Mammary epithelial cell (primary cell): ENCODE measurements at places on chromosomes 7 and 10. TPM values are rescaled to one million over a fixed set of nuclear protein-coding genes. Genes with fewer than 3 reads are reported as not detected.

CFAP58 gene
- total RNA-seq: 0.17 TPM

CALML5 gene
- total RNA-seq: not detected

JAKMIP3 gene
- 0.07 and 0.08 TPM in 2 replicates for total RNA-seq

PRPS1L1 gene
- total RNA-seq: not detected

CCDC172 gene
- total RNA-seq: not detected in 2 replicates

SPDYE8 gene
- not detected for total RNA-seq

ZWINT gene
- total RNA-seq: 6.7 TPM

UCN3 gene
- not detected in 2 replicates for total RNA-seq

ADCYAP1R1 gene
- not detected for total RNA-seq

MACC1 gene
- total RNA-seq: 3.2 TPM

MKI67 gene
- total RNA-seq: 25.5 and 88.5 TPM in 2 replicates

COL1A2 gene
- 0.45 and 0.67 TPM in 2 replicates for total RNA-seq

VCL gene
- total RNA-seq: 172 TPM

ANXA11 gene
- total RNA-seq: 81.9 and 117 TPM in 2 replicates

DNA sequence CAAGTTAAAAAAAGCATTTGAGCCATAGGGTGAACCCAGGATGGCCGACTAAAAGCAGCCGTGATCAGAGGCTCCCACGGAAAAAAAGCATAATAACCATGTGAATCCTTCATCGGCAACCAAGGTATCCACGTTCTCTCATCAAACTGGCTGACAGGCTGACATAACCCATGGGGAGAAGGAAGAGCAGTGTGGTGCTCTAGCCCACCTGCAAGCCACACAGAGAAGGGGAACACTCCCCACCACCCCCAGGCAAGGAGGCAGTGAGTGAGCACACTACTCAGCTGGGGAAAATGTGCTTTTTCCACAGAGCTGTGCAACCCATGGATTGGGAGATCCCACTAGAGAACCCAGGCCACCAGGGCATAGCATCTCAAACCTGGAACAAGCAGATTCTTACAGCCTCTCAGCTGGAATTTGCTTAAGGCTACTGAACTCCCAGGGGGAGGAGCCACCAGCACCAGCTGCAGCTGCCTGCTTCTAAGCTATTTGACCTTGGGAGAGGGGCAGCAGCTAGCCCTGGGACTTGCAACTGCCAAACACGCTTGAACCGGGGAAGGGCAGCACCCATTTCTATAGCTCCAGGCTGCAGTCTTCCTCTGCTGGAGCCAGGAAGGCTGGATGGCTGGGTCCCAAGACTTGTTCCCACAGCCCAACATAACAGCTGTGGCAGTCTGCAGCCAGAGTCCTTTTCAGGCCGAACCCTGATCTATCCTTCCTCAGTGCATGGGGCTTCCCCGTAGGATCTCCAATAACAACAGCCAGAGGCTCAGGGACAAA is 178.2 kb upstream of the NRG3 start:
- DNase-seq: no peak

GRCh38 chr10:107487284-107487683 is 322.8 kb upstream of the SORCS1 start:
- peak; percentile 56 for DNase-seq

- DNase-seq: no peak
Observed at GRCh38 chr7:33310546-33310945, 181.2 kb downstream of the BBS9 start.

GRCh38 chr10:67775279-67775678 is 62.7 kb downstream of the DNAJC12 start:
- DNase-seq: no peak

DNA sequence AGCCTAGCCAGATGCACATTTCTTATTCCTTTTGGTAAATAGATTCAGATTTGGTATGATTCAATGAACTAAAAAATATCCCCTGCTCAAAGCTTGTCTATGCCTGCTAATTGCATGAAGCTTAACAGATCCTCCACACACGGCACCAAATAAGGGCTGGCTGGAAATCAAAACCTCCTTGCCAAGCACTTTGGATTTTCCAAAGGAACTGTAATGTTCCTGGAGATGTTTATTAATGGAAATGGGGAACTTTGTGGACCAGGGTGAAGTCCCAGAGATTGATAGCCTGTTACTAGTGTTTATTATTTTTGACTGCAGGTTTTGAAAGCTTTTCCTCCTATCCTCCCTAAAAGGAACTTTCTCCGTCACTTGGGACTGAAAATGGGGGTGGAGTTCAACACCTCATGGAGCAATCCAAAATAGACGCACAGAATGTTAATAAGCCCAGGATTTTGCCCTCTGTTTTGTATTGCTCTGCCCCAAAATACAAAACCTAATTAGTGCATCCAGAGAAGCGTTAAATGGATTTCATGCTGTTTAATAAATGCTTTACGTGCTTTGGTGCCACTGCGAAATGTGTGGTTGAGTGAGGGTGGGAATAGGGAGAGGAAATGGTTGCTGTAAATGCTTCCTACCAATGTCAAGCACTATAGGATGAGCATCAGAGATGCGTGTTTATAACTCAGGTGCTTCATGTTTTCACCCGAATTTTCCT is 1027.7 kb downstream of the LRMDA start:
- DNase-seq: no peak

GRCh38 chr7:142626420-142627035 is 122.7 kb upstream of the PRSS1 start:
- DNase-seq: peak; percentile 17

DNA sequence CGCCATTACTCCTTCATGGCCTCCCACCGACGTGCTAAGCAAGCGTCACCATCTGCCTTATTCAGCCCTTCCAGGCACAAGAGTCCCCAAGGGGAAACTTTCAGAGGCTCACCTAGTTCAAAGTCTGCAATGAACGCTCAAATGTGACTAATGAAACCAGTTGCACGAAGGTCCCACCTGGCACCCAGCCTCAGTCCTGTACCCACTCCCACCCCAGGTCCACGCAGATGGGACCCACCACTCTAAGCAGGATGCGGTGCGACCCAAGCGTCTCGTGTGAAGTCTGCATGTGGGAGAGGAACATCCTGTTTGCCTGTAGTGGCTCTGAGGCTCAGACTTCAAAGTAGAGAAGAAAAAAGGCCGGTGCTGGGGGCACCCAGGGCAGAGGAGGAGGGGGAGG is 40.3 kb downstream of the RGS10 start:
- DNase-seq: no peak

GRCh38 chr7:23055582-23056178 is 41.8 kb upstream of the HYCC1 start:
- peak; percentile 57 for DNase-seq

DNA sequence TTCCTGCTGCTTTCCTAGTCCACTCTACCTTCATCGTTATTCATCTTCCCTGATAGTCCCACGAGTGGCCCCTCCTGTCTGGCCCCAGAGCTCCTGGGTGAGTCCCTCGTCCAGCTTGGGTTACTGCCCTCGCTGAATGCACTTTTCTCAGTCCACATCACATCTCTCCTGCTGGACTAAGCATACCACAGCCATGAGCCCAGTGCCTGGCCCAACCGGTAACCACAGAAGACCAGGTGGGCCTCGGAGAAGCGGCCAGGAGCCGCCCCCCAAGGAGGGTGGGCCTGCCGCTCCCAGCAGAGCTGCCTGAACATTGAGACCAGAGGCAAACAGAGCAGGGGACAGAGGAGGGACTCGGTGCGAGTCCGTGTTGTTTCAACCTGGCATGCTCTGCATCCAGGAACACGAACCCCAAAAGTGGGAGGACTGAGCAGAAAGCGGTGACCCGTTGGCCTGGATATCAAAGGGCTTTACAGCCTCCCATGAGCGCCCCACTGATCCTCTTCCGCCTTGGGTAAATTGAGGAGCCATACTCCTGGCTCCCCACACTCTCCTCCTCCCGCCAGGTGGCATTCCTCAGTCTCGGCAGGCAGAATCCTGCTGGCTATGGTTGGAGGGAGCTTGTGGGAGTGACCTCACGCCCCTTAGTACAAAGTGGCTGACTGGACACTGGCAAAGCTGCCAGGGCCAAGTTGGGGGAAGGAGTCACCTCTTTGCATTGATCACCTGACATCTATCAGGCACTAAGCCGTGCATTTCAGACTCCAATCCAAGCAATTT is 13.3 kb downstream of the TMEM72 start:
- DNase-seq: no peak

- DNase-seq: no peak
Observed at GRCh38 chr10:117944676-117945447, 101.9 kb downstream of the RAB11FIP2 start.

- DNase-seq: no peak
Observed at GRCh38 chr10:84172467-84173356, 889 bp upstream of the GPR15LG start.

GRCh38 chr10:60767424-60767823 is 10.9 kb upstream of the CDK1 start:
- DNase-seq: no peak

DNA sequence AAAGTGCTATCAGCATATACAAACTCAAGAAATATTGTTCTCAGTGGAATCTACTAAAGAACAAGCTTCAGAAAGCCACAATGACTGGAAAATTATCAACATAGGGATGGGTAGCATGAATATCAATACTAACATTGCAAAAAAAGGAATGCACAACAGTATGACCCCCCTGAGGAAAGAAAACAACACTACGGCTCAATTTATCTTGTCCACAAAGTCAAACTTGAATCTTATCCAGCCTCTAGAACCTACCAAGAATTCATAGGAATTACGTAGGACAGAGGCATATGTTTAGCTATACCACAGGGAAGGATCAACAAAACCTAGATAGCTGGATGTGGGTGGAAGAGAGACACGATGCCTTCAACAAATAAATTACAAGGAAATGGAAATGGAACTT is 54.6 kb downstream of the AGMO start:
- no peak for DNase-seq

GRCh38 chr7:50704844-50705243 is 77.9 kb downstream of the GRB10 start:
- no peak for DNase-seq

DNA sequence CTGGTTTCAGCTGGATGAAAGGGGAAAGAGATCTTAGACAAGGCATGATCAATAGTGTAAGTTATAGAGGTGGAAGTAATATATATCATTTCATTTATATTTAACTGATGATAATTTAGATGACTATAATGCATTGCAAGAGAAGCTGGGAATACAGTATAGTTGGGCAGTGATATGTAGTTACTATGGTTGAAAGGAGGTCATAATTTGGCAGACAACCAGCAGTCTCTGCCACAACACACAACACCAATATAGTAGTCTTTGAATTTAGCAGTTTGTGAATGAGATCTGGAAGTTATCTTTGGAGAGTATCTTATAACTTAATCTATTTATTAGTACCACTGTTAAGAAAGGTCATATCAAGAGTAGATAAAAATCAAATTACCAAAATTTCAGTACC is 39.9 kb downstream of the TAX1BP1 start:
- no peak for DNase-seq

GRCh38 chr10:130807096-130807495 is 504.4 kb downstream of the TCERG1L start:
- DNase-seq: no peak

DNA sequence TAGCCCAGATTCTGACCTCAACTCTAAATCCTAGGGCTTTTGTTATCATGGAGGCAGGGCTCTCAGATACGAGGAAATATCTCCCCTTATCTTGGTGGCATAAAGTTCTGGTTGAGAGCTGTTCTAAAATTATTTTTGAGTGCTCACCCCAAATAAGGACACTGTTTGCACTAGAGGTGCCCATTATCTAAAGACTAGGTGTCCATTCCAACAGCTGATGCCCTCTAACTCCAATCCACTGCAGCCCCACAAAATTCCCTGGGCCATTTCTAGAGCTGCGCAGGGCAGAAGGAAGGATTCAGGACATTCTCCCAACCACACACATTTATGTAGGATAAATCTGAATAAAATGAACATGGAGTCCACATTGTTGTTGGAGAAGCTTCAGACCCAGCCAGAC is 301.9 kb downstream of the FGFR2 start:
- DNase-seq: no peak

DNA sequence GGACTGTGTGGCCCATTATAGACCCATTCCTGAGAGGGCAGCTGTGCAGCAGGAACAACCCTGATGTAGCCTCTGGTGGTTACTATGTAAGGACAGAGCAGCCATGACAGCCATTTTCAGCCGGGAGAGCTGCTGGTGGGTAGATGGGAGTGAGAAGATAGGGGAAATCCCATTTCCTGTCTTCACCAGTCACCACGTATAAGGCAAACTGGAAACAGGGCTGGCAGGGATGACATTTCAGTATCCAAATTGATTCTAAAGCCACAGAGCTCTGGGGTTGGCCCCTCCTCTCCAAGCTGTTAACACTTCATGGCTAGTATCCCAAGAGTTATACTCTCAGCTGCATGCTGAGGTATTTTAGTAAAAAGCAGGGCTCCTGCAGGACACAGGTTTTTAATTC is 15.2 kb upstream of the FZD1 start:
- DNase-seq: peak; percentile 30

GRCh38 chr7:32887395-32887794 is 4.2 kb downstream of the KBTBD2 start:
- DNase-seq: no peak

DNA sequence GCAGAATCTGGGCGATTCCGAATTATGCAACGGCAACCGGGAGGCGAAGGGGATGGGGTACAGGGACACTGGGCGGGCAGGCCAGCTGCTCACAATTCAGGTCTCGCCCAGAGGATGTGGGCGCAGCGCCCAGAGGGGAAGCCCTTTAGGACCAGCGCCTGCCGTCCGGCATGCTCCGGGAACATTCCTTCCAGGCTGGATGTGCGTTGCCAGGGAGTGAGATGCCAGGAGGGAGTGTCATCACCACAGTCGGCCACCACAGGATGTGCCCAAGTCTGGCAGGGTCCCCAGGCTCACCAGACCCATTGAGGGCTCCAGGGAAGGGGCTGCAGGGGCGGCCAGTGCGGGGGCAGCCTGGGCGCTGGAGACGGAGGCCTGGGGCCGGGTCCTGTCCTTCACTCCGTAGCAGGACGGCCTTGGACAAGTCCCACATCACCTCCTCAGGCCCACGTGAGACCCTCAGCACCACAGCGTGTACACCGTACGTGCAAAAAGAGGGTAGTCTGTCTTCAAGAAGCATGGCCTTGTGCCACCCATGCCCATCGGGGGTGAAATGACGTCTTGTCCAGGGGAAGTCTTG is 63.9 kb downstream of the FOXL3 start:
- DNase-seq: peak; percentile 34

GRCh38 chr7:45873355-45873754 is 473 bp upstream of the CCDC201 start:
- no peak for DNase-seq

- no peak for DNase-seq
Observed at GRCh38 chr10:51231754-51232153, 157.5 kb downstream of the PRKG1 start.

DNA sequence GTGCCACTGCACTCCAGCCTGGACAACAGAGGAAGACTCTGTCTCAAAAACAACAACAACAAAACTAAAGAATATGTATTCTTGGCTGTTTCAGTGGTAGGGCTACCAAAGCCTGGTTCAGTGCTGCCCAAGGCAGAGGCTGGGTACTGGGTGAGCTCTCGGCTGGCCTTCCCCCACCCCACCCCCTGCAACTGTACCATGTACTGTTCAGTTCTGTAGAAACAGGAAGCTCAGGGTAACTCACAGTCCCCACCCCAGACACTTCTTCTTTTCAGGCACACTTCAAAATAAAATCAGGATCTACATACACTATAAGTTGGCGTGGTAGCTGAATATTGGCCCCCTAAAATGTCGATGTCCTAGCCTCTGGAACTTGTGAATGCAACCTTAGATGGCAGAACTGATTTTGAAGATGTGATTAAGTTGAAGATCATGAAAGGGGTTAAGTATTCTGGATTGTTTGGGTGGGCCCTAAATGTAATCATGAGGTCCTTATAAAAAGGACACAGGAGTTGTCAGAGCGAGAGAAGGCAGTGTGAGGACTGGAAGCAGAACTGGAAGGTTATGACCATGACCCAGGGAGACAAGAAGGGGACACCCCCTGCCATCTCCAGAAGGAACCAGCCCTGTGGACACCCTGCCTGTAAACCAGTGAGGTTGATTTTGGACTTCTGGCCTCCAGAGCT is 31.2 kb downstream of the TBXAS1 start:
- DNase-seq: no peak

- peak; percentile 30 for DNase-seq
Observed at GRCh38 chr10:119333146-119333792, 125.9 kb downstream of the GRK5 start.
